ENCODE measurements at places on chromosomes 13 and 19.

GRCh38 chr19:12777217-12778016 lies 2.1 kb upstream of the HOOK2 start:
- DNase-seq = peak; percentile 80

GRCh38 chr19:2303211-2303798 lies 4.6 kb downstream of the LINGO3 start:
- DNase-seq = no peak

- no peak for DNase-seq
Measured at GRCh38 chr13:71906448-71906847, 39.4 kb upstream of the DACH1 start.

DNA sequence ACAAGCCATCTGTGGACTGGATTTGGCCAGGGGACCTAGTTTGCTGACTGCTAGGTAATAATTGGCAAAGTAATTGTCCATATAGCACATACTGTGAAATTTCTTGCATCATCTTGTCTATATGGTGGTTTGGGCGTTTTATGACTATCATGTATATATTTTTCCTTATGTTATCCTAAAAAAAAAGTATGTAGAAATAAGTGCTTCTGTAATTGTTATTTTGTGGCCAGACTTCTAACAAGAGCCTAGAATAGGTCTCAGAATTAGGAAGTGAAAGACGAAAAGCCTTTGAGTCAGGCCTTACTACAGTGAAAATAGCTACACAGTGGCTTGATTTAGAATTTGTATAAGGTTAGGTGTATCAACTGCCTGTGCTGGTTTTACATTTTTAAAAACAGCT lies 4.2 kb downstream of the FNDC3A start:
- no peak for DNase-seq

GRCh38 chr13:42022796-42023493 lies 25.5 kb upstream of the DGKH start:
- no peak for DNase-seq

DNA sequence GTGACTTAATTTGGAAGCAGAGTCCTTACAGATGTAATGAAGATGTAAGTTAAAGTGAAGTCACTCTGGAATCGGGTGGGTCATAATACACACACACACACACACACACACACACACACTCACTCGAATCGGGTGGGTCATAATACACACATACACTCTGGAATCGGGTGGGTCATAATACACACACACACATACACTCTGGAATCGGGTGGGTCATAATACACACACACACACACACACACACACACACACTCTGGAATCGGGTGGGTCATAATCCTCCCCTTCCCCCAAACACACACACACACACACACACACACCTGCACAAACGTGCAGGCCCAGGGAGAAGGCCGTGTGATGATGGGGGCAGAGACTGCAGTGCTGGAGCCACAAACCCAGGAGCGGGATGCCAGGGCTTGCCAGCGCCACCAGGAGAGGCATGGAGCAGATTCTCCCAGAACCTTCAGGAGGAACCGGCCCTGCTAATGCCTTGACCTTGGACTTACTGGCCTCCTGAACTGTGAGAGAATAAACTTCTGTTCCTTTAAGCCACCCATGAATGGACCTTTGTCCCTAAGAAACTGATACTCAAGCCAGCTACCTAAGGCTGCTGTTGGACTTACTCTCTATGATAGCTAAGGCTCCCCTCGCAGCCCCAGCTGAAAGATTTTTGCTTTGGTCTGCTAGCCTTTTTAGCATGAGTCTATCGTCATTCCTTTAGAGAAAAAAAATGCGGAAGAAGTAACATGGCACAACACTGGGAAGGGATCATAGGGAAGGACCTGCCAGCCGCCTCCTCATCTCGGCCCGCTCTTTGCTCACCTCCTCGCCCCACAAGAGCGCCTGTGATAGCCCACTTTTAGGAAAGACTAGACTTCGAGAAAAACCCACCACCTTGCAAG lies 136.2 kb upstream of the RNF113B start:
- DNase-seq = no peak

DNA sequence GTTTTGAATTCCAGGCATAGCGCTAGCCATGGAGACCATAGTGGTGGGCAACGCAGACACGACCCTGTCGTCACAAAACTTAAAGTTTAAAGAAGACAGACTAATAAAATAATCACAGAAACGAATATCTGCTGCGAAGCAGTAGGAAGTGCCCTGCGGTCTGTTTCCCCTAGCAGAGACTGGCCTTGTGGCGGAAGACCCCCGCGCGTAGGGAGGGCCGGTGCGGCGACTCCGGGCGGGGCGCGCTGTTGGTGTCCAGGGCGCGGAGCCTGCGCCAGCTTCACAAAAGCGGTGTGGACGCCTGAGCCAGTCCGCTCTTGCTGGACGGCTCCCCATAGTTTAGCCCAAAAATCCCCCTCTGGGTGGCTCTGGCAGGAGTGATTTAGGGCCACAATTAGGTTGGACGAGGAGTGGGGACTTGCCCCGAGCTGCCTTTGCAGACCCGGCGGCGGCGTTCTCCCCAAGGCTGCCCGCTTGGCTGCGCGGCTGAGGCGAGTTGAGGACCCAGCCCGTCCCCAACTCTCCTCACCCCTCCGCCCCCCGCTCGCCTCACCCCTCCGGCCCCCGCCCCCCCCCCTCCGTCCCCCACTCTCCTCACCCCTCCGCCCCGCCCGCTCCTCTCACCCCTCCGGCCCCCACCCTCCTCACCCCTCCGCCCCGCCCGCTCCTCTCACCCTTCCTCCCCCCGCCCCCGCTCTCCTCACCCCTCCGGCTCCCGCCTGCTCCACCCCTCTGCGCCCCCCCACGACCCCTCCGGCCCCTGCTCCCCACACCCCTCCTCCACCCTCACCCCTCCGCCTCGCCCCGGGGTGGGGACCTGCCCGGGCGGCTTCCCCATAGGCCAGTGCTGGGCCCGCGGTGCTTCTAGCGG lies 14.2 kb upstream of the LATS2 start:
- peak; percentile 83 for DNase-seq

- DNase-seq = no peak
Measured at GRCh38 chr13:25585000-25585399, 213.2 kb downstream of the ATP8A2 start.

DNA sequence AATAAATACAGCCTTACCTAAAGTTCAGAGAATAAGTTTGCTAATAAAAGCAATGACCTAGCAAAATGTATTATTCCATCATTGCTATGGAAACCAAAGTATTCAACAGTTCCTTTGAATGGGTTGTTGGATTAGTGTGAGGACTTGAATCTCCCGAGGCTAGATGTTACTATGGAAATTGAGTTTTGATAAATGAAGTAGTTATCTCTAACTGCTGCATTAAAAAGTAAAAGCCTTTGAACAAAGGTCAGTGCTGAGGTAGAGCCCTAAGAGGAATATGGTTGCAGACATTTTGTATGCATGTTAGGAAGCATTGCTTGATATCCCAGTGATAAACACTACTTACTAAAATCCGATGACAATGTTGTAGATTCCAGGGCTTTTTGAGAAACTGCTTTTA lies 6.2 kb downstream of the KLF5 start:
- DNase-seq = no peak

DNA sequence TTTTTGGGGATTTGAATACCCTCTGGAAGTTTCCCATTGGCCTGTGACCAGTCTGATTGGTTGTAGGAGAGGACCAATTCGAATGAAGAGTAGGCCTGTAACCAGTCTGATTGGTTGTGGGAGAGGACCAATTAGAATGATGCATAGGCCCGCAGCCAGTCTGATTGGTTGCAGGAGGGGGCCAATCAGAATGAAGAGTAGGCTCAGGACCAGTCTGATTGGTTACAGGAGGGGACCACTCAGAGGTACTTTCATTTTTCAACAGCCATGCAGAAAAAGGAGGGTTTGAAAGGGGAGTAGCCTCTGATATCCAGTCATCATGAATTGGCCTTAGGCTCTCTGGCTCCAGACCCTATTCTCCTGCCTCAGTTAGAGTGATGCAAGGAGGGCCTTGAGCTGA lies 30.4 kb upstream of the SLC1A5 start:
- DNase-seq = no peak

DNA sequence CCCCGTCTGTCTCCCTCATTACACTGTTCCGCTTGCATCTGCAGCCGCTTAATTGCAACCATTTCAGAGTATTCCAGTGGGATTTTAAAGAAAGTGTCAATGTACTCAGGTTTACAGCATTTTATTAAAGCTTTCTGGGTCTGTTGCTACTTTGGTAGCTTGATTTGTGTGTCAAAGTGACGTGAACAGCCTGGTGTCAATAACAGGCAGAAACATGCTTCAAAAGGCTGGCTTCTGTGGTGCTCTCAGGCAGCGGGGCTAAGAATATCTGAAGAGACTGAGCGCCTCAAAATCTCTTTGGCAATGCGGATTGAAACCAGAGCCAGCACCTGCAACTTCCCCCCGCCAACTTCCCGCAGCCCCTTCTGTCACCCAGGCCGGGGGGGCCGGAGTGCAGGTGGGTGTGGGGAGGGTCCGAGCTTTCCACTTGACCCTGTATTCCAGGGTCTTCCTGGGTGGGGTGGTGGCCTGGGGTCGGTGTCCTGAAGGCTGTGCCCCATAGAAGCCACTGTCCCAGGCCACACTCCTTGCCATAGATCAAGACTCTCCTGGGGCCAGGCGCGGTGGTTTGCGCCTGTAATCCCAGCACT lies 81.2 kb downstream of the KDM4B start:
- no peak for DNase-seq

DNA sequence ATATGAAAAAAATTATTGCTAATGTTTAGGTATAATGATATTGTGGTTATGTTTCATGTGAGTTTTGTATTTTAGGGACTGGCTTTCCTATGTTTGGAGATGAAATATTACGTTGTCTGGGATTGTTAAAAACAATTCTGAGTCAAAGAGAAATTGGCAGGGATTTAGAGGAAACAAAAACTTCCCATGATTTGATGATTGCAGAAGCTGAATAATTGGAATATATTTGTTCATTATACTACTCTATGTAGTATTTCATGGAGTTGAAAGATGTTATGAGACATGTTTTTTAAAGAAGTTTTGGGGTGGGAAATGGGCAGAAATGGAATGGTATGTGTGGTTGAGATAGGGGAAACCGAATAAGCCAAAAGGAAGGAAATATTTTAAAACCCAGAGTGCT lies 1392.9 kb downstream of the EFNB2 start:
- DNase-seq = no peak

GRCh38 chr13:30097701-30098100 lies 209.7 kb downstream of the KATNAL1 start:
- no peak for DNase-seq

- no peak for DNase-seq
Measured at GRCh38 chr13:66751691-66752090, 478.4 kb downstream of the PCDH9 start.

- peak; percentile 4 for DNase-seq
Measured at GRCh38 chr13:22278336-22278929, 607.6 kb downstream of the FGF9 start.

GRCh38 chr13:46146898-46147297 lies 35.1 kb downstream of the LCP1 start:
- DNase-seq = no peak

DNA sequence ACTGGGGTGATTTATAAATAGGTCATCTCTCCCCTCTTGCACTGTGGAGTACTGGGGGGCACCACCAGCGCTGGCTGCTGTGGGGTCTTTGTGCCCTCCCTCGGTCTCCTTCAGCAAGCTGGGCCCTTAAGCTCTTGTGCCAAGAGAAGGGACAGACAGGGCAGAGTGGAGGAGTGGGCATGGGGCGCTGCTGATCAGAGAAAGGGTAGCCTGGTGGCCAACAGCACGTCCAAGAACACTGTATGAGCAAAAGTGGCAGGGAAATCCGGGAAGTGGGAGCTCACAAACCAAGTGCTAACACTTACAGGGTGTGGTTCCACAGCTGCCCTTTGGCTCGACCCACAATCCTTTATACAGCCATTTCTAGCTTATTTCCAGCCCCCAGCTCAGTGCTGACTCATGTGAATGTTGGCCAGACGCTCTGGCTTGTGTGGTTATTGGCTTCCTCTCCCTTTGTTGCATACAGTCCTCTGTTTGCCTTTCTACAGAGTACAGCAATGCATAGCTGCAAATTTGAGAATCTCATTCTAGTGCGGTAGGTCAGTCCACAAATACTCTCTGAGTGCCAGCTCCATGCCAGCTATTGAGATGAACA lies 298.8 kb downstream of the SHISA2 start:
- DNase-seq = no peak
